ENCODE measurements at places on chromosomes 1 and 21.
A peak's percentile ranks its signal among the peaks of the same experiment; 100 is the strongest.

GRCh38 chr1:98557895-98558294 lies 103.6 kb upstream of the SNX7 start:
- no peak for DNase-seq

- DNase-seq, result no peak
Measured at GRCh38 chr1:22045604-22046228, 6.8 kb upstream of the CDC42 start.

GRCh38 chr1:77303387-77303786 lies 21.6 kb downstream of the AK5 start:
- DNase-seq, result no peak

DNA sequence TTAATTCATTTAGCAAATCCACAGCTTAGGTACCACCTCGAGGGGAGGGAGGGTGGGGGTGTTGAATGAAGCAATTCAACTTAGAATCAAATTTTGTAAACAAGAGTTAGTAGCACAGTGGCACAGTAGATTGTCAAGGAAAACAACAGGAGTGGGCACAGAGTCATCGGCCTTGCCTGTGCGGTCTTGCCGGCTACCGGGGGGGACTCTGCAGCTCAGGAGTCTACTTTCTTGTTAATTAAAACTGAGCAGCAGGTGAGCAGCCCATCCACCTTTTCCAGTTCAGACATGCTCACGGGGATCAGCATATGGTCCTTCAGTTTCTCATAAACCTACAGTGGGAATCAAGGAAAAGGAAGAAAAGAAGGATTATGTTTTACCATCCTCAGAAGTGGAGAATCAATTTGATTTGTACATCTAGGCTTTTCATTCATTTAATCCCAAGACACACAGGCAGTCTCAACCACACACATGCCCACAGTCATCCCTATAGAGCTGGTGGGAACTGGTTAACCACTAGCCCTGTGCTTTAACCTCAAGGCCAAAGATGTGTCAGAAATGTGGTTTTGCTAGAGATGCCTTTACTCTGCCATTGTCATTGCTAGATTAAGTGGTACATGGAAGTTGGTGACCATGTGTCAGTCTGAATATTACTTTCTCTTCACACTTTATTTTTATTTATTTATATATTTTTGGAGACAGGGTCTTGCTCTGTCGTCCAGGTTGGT lies 45.0 kb upstream of the BCL10 start:
- DNase-seq, result no peak

- no peak for DNase-seq
Measured at GRCh38 chr1:26831546-26832248, 5.2 kb downstream of the ZDHHC18 start.

GRCh38 chr21:43209575-43210453 lies 41.0 kb downstream of the CRYAA start:
- DNase-seq, result peak; percentile 80

GRCh38 chr21:13827201-13827600 lies 217.6 kb downstream of the POTED start:
- no peak for DNase-seq

Data from osteoblast (primary cell).